Left renal pelvis (tissue), 4 donors: ENCODE measurements at places on chromosomes 11 and 22. TPM values are rescaled to one million over a fixed set of nuclear protein-coding genes. Genes with fewer than 3 reads are reported as not detected.

Gene LRRC56
- polyA plus RNA-seq: 2.9 TPM

Gene KCNQ1
- 10.5 TPM for polyA plus RNA-seq

Gene SF3B2
- polyA plus RNA-seq: 261 TPM

Gene OR8B4
- not detected for polyA plus RNA-seq

Gene ALG12
- 28.3 TPM for polyA plus RNA-seq

Gene NEAT1
- 132 TPM for polyA plus RNA-seq

Gene PHLDA2
- polyA plus RNA-seq: 3.9 TPM

Gene SPINDOC
- 27.2 TPM for polyA plus RNA-seq

Gene CRYAB
- polyA plus RNA-seq: 54.9 TPM

Gene DERL3
- 5.1 TPM for polyA plus RNA-seq

Gene JAML
- 2.1 TPM for polyA plus RNA-seq

Gene TCN1
- 0.58 TPM for polyA plus RNA-seq

Gene PGA5
- polyA plus RNA-seq: 0.43 TPM

Gene DUSP8
- polyA plus RNA-seq: 5.5 TPM

Gene SLC25A45
- 9.2 TPM for polyA plus RNA-seq

Gene ALDH3B1
- polyA plus RNA-seq: 2.4 TPM

Gene GRK3
- polyA plus RNA-seq: 10.3 TPM

Gene ACRV1
- 1.6 TPM for polyA plus RNA-seq

Gene SCUBE2
- polyA plus RNA-seq: 12.5 TPM

Gene RIMBP3B
- not detected for polyA plus RNA-seq

Gene DNAJB7
- 0.42 TPM for polyA plus RNA-seq
